Fibroblast of the aortic adventitia (primary cell): ENCODE measurements at places on chromosomes 4 and X. TPM values are rescaled to one million over a fixed set of nuclear protein-coding genes. Genes with fewer than 3 reads are reported as not detected.

The GAGE12E gene
- total RNA-seq: not detected in 2 replicates

The MAGED4B gene
- total RNA-seq: 10.8 and 23.8 TPM in 2 replicates

The PCSK1N gene
- not detected in 2 replicates for total RNA-seq

The RASGEF1B gene
- total RNA-seq: 1.2 and 2.0 TPM in 2 replicates
